ENCODE measurements at places on chromosomes 4 and X.
A peak's percentile ranks its signal among the peaks of the same experiment; 100 is the strongest.

DNA sequence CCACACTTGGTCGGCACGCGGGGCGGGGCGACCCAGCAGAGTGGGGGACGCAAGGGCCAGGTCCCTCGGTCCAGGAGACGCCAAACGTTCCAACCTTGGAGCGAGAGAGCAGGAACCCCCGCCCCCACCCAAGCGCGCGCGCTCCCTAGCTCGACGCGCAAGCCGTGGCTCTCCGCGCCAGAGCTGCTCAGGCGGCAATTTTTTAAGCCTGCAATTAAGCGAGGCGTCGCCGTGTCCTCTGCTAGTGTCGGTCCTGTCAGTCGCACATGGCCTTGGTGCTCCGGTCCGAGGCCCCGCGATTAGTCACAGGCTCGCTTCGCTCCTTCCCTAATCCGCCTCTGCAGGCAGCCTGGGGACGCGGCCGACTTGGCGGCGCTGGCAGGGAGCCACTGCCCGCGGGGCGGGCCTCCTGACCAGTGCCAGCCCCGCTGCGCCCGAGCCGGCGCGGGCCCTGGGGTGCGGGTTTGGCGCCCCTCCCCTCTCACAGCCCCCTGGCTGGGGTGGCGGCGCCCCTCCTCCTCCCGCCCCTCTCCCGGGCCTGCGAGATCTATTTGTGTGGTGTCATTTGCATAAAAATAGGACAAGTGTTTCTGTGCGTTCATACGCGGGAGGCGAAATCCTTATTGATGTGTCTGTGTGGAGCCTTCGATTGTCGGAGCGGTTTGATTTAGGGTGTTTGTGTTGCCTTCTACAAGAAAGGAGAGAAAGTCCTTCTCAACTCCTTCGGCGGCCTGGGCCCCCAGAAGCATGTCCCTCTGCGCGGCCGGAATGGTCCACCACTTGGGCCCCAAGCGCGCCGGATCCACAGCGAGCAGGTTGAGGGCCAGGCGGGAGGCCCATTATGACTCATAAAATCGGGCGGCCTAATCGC, 9.8 kb upstream of the BCOR start:
- DNase-seq: no peak
- no peak overlapping the region for H3K27ac ChIP-seq
- H3K27me3 ChIP-seq: peaks cover 5% of the 10 kb centered on the region
- H3K4me1 ChIP-seq: peaks cover 32% of the 10 kb centered on the region
- H3K36me3 ChIP-seq: no peaks in the 10 kb centered on the region

- no peaks in the 10 kb centered on the region for H3K27me3 ChIP-seq
- no peaks in the 10 kb centered on the region for H3K4me1 ChIP-seq
- H3K36me3 ChIP-seq: peaks cover 20% of the 10 kb centered on the region
- H3K27ac ChIP-seq: no peak overlapping the region
- no peak overlapping the region for H3K4me3 ChIP-seq
- no peak for DNase-seq
These were observed 52.8 kb upstream of the RHOH start for GRCh38 chr4:40143926-40144508.

DNA sequence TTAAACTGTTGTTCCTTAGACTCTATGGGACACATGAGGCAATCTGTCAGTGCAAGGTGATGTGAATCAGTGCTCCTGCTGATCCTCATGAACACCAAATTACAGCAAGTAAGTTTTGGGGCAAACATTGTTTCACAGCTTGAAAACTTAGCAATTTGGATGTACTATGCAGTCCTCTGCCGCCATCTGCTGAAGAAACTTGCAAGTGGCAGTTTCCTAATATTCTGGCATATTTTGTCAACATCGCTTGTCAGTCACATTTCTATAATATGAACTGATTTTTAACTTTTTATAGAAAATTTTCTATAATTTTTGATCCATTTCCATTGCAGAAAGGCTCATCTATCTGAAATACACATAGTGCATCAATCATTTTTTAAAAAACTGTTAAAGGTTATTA, 56.3 kb downstream of the ZAR1 start:
- H3K27me3 ChIP-seq: no peaks in the 10 kb centered on the region
- peak; percentile 15 for DNase-seq
- H3K36me3 ChIP-seq: peaks cover 93% of the 10 kb centered on the region
- no peak overlapping the region for H3K27ac ChIP-seq

DNA sequence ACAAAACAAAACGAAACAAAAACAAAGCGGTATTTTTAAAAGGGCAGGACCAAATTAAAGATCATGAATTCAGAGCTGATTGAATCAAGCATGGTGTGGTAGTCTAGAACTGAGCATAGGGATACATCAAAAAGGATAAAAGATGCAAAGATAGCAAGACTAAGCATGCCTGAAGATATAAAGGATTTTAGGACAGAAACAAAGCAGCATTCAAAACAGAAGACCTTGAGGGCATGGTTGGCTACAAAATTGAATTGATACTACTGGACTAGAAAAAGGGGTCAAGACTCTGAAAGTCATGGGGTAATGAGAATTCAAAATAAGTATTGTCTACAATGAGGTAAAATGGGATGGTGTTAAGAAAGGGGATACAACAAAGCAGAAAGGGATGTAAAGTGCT, 41.6 kb downstream of the RAB33A start:
- H3K27ac ChIP-seq: no peak overlapping the region
- no peak overlapping the region for H3K4me3 ChIP-seq
- peaks cover 13% of the 10 kb centered on the region for H3K36me3 ChIP-seq
- no peaks in the 10 kb centered on the region for H3K4me1 ChIP-seq

GRCh38 chrX:123814343-123814742, 45.5 kb upstream of the XIAP start:
- H3K27me3 ChIP-seq: no peaks in the 10 kb centered on the region
- H3K4me1 ChIP-seq: no peaks in the 10 kb centered on the region
- no peak for DNase-seq

GRCh38 chrX:41542135-41542534, 95.0 kb downstream of the NYX start:
- H3K36me3 ChIP-seq: peaks cover 17% of the 10 kb centered on the region
- no peak overlapping the region for H3K27ac ChIP-seq
- DNase-seq: no peak
- no peaks in the 10 kb centered on the region for H3K27me3 ChIP-seq
- H3K4me3 ChIP-seq: no peak overlapping the region

- H3K4me3 ChIP-seq: no peak overlapping the region
- DNase-seq: no peak
- no peaks in the 10 kb centered on the region for H3K36me3 ChIP-seq
- no peaks in the 10 kb centered on the region for H3K4me1 ChIP-seq
These were observed 13.3 kb upstream of the CD99 start for GRCh38 chrX:2677764-2678163.

DNA sequence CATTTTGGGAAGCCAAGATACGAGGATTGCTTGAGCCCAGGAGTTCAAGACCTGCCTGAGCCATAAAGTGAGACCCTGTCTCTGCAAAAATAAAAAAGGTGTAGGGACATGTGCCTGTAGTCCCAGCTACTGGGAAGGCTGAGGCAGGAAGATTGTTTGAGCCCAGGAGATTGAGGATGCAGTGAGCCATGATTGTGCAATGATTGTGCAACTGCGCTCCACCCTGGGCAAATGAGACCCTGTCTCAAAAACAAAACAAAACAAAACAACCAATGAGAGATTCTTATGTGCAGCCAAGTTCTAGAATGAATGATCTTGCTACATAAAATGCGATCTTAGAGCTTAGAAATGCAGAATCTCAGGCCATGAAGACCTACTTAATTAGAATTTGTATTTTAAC, 22.5 kb downstream of the SLC9B2 start:
- H3K4me1 ChIP-seq: no peaks in the 10 kb centered on the region
- H3K36me3 ChIP-seq: peaks cover 10% of the 10 kb centered on the region
- no peak overlapping the region for H3K27ac ChIP-seq
- no peaks in the 10 kb centered on the region for H3K27me3 ChIP-seq
- DNase-seq: no peak

DNA sequence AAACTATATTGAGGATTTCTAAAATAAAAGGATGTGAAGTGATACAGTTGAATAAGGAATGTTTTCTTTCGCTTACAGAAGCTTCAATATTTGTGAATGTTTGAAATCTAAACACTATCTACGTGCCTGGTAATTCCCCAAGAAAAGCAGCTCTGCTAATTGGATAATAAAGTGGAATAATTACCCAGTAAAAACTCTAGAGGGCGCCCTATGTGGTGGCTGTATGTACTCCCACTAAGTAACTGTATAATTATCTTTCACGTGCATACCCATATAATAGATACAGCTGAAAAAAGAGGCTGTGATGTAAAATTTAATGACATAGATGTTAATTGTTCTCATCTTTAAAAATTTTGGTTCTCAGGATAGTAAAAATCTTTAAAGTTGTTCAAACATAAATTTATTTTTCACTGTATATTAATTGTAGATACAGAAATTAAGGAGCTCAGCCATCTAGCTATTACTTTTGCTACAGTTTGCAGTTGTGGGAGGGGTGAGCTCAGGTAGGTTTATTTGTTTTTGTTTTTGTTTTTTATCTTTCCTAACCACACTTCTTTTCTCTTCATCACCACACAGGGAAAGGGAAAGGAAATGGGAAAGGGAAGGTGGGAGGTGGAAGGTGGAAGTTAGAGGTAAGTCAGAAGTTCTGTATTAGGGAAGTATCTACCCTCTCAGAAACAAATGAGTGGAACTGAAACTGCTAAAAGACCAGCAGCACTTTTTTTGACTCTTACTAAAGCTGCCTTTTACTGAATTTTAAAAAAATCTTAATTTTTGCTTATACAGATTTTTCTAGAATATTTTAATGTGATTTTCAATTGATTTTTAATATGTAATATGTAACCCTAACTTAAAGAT, 151.7 kb upstream of the RPS6KA6 start:
- no peaks in the 10 kb centered on the region for H3K36me3 ChIP-seq
- no peak overlapping the region for H3K27ac ChIP-seq
- no peak overlapping the region for H3K4me3 ChIP-seq
- DNase-seq: no peak
- H3K4me1 ChIP-seq: no peaks in the 10 kb centered on the region

DNA sequence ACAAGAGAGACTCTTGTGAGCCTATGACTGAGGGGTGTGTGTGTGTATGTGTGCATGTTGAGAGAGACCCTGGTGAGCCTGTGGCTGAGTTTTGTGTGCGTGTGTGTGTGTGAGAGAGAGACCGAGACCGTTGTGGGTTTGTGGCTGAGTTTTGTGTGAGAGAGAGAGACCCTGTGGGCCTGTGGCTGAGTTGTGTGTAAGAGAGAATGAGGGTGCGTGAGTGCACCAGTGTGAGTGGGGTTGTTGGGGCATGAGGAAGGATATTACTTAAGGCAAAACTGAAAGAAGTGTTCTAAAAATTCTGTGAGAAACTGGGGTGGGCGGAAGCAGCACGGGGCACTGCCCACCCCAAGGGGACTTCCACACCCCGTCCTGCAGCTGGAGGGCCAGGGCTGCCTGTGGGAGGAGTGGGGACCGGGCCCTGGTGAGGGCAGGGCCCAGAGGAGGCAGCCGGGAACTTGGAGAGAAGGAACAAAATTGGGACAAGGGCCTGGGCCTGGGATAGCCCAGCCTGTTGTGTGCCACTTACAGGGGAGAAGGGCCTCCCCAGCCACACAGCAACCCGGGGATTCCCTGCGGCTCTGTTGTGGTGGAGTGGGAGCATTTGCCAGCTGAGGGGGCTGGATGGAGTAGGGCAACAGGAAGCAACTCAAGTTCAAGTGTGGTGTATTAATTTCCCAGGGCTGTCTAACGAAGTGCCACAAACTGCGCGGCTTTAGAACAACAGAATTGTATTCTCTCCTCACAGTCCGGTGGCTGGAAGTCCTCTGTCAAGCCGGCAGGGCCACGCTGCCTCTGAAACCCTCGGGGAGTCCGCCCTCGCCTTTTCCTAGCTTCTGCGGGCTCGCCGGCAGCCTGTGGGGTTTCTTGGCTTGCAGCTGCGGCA, 22.1 kb downstream of the TMEM131L start:
- H3K4me1 ChIP-seq: peaks cover 68% of the 10 kb centered on the region
- H3K27me3 ChIP-seq: no peaks in the 10 kb centered on the region
- H3K36me3 ChIP-seq: peaks cover 15% of the 10 kb centered on the region
- H3K27ac ChIP-seq: peak overlapping the region; percentile 92
- peak; percentile 54 for DNase-seq
- peak overlapping the region; percentile 57 for H3K4me3 ChIP-seq

GRCh38 chr4:73725985-73726384, 14.4 kb upstream of the CXCL8 start:
- H3K4me3 ChIP-seq: no peak overlapping the region
- no peak for DNase-seq
- no peaks in the 10 kb centered on the region for H3K4me1 ChIP-seq
- no peaks in the 10 kb centered on the region for H3K27me3 ChIP-seq

Data from CD4-positive, alpha-beta T cell (primary cell).